ENCODE measurements at places on chromosomes 6 and 20. TPM values are rescaled to one million over a fixed set of nuclear protein-coding genes. Genes with fewer than 3 reads are reported as not detected.

- no peak for DNase-seq
- no peak overlapping the region for H3K27ac ChIP-seq
- H3K36me3 ChIP-seq: no peaks in the 10 kb centered on the region
- peaks cover 35% of the 10 kb centered on the region for H3K27me3 ChIP-seq
Measured at GRCh38 chr6:163250116-163250515, 164.4 kb upstream of the QKI start.

DNA sequence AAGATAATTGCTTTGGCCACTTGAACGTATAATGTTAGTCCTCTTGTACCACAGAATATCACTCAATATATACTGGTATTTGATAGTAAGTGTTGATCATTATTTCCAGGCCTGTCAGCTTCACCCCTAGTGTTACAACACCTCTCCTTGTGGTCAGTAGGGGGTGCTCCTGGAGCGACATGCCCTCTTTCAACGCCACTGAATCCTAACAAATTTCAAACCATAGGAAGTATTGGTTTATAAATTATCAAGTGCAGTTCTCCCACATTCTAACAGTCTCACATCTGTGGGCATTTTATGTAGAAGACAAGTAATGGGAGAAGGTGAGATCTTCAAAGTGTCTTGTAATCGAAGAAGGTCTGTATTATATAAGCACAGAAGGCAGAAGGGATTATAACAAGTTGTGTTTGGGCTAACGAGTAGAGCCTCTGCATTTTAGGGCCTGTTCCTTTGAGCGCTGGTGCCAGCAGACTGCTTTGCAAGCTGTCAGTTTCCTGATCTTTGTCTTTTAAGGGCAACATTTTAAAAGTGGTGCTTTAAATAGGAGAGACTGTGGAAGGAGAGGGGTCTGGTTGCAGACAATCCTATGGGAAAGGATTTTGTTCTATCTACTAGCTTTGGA, 57.1 kb upstream of the CEP162 start:
- H3K27me3 ChIP-seq: peaks cover 22% of the 10 kb centered on the region
- no peak overlapping the region for H3K4me3 ChIP-seq
- H3K36me3 ChIP-seq: no peaks in the 10 kb centered on the region
- no peaks in the 10 kb centered on the region for H3K4me1 ChIP-seq
- no peak overlapping the region for H3K27ac ChIP-seq

- no peak overlapping the region for H3K4me3 ChIP-seq
- H3K4me1 ChIP-seq: no peaks in the 10 kb centered on the region
- no peaks in the 10 kb centered on the region for H3K36me3 ChIP-seq
- DNase-seq: no peak
- H3K27me3 ChIP-seq: no peaks in the 10 kb centered on the region
Measured at GRCh38 chr20:61850457-61850856, 215.2 kb downstream of the TAF4 start.

- DNase-seq: no peak
- no peaks in the 10 kb centered on the region for H3K36me3 ChIP-seq
- H3K4me3 ChIP-seq: no peak overlapping the region
Measured at GRCh38 chr6:40743226-40743625, 156.1 kb upstream of the LRFN2 start.

DNA sequence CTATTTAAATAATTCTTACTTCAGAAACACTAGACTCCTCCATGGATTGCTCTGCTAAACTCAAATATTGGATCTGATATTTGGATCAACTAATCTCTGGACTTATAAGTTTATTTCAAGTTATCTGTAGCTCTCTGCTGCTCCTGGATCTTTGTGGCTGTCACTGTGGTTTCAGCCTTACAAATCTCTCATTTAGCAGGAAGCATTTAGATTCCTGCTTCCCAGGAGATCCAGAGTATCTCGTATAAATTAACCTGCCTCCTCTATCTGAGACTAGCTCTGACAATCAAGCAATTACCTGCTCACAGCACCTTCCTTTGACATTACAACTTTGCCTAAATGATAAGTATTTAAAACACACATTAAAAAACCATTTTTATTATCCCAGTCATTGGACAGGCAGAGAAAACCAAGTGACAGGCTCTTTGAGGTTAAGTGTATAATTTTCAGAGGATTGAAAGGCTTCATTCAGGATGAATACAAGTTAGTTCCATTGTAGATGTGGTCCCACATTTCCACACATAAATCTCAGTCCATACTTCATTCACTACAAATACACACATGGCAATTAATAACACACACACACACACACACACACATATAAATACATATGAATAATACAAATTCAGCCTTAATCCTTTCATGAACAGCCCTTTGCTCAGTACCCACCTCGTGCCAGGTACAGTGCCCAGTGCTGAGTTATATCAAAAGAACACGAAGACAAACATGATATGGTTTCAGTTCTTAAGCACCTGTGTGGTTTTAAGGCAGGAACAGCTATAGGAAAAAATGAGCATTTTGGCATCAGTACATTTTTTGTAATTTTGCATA, 55.5 kb upstream of the PLCB1 start:
- DNase-seq: no peak
- no peak overlapping the region for H3K27ac ChIP-seq
- H3K4me1 ChIP-seq: peaks cover 8% of the 10 kb centered on the region
- H3K36me3 ChIP-seq: no peaks in the 10 kb centered on the region

DNA sequence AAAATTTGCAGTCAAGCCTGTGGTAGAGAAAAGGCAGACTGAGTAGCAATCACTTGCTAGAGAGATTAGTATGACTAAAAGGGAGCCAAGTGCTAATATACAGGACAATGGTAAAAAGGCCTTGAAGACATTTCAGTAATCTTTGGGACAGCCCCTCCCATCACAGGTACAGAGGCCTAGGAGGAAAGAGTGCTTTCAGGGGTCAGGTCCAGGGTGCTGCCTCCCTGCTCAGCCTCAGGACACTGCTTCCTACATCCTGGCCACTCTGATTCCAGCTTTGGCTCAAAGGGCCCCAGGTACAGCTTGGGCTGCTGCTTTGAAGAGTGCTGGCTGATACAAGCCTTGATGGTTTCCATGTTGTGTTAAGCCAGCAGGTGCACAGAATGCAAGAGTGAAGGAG, 543.5 kb downstream of the MMUT start:
- H3K27ac ChIP-seq: no peak overlapping the region
- no peaks in the 10 kb centered on the region for H3K4me1 ChIP-seq
- no peak overlapping the region for H3K4me3 ChIP-seq
- H3K36me3 ChIP-seq: no peaks in the 10 kb centered on the region

GRCh38 chr6:89387516-89388201, 24.4 kb downstream of the RRAGD start:
- H3K4me1 ChIP-seq: peaks cover 7% of the 10 kb centered on the region
- H3K27ac ChIP-seq: no peak overlapping the region
- no peaks in the 10 kb centered on the region for H3K27me3 ChIP-seq

DNA sequence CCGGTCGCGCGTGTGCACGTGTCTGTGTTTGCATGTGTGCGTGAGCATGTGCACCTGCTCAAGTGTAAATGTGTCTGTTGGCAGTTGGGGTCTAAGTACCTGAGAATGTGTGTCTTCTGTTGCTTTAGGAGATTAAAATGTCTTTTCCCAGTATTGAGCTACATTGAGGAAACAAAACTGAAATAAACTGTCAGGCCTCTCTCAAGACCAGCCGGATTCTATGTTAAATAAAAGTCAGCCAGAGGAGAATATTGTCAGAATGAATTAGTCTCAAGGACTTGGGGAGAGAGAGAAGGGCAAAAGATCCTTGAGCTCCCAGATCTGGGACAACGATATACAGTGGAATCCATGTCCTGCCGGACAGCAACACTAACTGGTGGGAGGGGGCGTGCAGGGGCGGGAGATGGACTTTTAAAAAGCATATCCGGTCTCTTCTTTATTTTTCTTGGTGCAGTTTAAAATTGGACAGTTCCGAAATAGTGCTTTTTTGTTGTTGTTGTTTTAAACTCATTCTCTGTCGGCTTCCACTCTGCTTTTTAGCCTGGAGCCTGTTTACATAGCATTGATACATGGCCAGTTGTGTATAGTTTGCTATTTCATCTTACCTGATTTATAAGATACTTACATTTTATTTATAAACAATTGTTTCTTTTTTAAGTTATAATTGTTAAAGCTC, 3.3 kb upstream of the TBX18 start:
- peaks cover 4% of the 10 kb centered on the region for H3K36me3 ChIP-seq
- H3K4me3 ChIP-seq: no peak overlapping the region
- H3K27ac ChIP-seq: no peak overlapping the region
- peaks cover 18% of the 10 kb centered on the region for H3K4me1 ChIP-seq
- no peak for DNase-seq

DNA sequence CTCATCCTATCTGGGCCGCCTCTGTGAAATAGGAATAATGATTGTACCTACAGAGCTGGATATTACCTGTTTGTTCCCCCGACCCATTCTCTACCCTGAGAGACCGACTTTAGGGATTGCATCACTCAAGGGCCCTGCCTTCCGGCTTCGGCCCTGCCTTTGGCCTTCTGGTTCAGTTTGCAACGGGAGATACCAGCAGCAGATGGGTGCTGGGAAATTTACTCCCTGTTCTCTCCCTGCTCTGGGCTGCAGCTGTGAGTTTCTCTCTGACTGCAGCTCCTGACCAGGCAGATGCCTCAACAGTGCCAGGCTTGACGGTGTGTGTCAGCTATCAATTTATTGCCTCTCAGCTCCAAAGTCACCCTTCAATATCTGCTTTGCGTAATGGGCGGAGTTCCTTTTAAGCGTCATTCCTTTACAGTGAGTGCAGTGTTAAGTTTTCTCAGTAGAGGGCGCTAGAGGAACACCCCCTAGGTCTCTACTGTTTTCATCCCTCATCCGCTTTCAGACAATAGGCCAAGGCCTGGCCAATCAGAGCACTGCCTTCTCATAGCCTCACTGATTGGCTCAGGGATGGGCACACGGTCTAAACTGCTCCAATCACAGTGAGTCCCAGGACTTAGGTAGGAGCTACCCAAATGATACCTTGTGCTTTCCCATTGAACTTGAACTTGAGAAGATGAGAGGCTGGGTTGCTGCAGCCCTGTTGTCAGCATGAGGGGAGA, 30.0 kb downstream of the KCNG1 start:
- H3K4me1 ChIP-seq: no peaks in the 10 kb centered on the region
- no peaks in the 10 kb centered on the region for H3K36me3 ChIP-seq
- no peak overlapping the region for H3K4me3 ChIP-seq

DNA sequence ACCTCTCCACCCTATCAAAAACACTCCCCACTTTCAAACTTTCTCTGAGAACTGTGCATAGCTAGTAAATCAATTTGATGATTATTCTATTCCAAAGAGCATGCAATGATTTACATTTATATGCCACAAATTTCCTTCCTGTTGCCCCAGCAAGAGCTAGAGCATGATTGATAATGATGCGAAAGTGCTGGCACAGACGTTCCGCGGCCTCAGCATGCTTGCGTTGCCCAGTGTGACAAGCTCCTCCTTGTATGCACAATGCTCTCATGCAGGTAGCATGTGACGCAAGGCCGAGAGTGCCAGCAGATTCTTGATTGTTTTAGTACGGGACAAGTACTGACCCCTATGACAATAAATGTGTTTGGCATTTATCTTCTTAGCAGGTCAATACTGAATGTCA, 696.3 kb upstream of the SLC35B3 start:
- H3K36me3 ChIP-seq: no peaks in the 10 kb centered on the region
- no peak for DNase-seq
- no peak overlapping the region for H3K4me3 ChIP-seq
- no peaks in the 10 kb centered on the region for H3K4me1 ChIP-seq
- H3K27ac ChIP-seq: no peak overlapping the region

- no peak overlapping the region for H3K4me3 ChIP-seq
- DNase-seq: no peak
Measured at GRCh38 chr6:169175360-169175887, 78.2 kb downstream of the THBS2 start.

GRCh38 chr20:14799545-14800216, 462.3 kb upstream of the FLRT3 start:
- no peaks in the 10 kb centered on the region for H3K27me3 ChIP-seq
- no peak overlapping the region for H3K27ac ChIP-seq
- no peaks in the 10 kb centered on the region for H3K4me1 ChIP-seq
- DNase-seq: no peak

- H3K27me3 ChIP-seq: no peaks in the 10 kb centered on the region
- no peaks in the 10 kb centered on the region for H3K36me3 ChIP-seq
- DNase-seq: peak; percentile 43
- peak overlapping the region; percentile 24 for H3K4me3 ChIP-seq
- peak overlapping the region; percentile 46 for H3K27ac ChIP-seq
Measured at GRCh38 chr20:63552481-63553249, 1.3 kb upstream of the FNDC11 start.

GRCh38 chr6:170230520-170231292, 60.2 kb downstream of the DLL1 start:
- DNase-seq: no peak
- H3K27me3 ChIP-seq: no peaks in the 10 kb centered on the region
- no peaks in the 10 kb centered on the region for H3K4me1 ChIP-seq
- H3K27ac ChIP-seq: no peak overlapping the region
- H3K4me3 ChIP-seq: no peak overlapping the region

GRCh38 chr6:146546443-146547043, 2.9 kb downstream of the RAB32 start:
- H3K36me3 ChIP-seq: no peaks in the 10 kb centered on the region
- H3K4me1 ChIP-seq: peaks cover 6% of the 10 kb centered on the region
- peaks cover 35% of the 10 kb centered on the region for H3K27me3 ChIP-seq
- H3K27ac ChIP-seq: no peak overlapping the region
- DNase-seq: no peak

- DNase-seq: no peak
- H3K27me3 ChIP-seq: peaks cover 5% of the 10 kb centered on the region
- no peak overlapping the region for H3K4me3 ChIP-seq
- H3K27ac ChIP-seq: no peak overlapping the region
- H3K36me3 ChIP-seq: no peaks in the 10 kb centered on the region
Measured at GRCh38 chr6:10511477-10511876, 9.7 kb upstream of the GCNT2 start.

GRCh38 chr6:150144294-150144868, 1.5 kb downstream of the PPP1R14C start:
- H3K27me3 ChIP-seq: peaks cover 70% of the 10 kb centered on the region
- peaks cover 17% of the 10 kb centered on the region for H3K4me1 ChIP-seq
- H3K36me3 ChIP-seq: no peaks in the 10 kb centered on the region
- H3K4me3 ChIP-seq: peak overlapping the region; percentile 32

- no peak overlapping the region for H3K27ac ChIP-seq
- H3K36me3 ChIP-seq: no peaks in the 10 kb centered on the region
- H3K27me3 ChIP-seq: no peaks in the 10 kb centered on the region
- H3K4me1 ChIP-seq: peaks cover 26% of the 10 kb centered on the region
- H3K4me3 ChIP-seq: no peak overlapping the region
Measured at GRCh38 chr20:50727792-50728485, 3.4 kb upstream of the PARD6B start.

- H3K36me3 ChIP-seq: no peaks in the 10 kb centered on the region
- H3K27me3 ChIP-seq: peaks cover 12% of the 10 kb centered on the region
- peak overlapping the region; percentile 81 for H3K27ac ChIP-seq
- H3K4me3 ChIP-seq: peak overlapping the region; percentile 76
Measured at GRCh38 chr6:27517928-27518787, 45.3 kb upstream of the ZNF184 start.

- no peaks in the 10 kb centered on the region for H3K4me1 ChIP-seq
- no peaks in the 10 kb centered on the region for H3K27me3 ChIP-seq
- no peak for DNase-seq
- H3K36me3 ChIP-seq: no peaks in the 10 kb centered on the region
- no peak overlapping the region for H3K27ac ChIP-seq
Measured at GRCh38 chr20:1757072-1757471, 99.5 kb upstream of the SIRPG start.

Gene RNF182
- not detected for total RNA-seq

Gene SPEF1
- not detected for total RNA-seq

Gene TREML2
- total RNA-seq: 12.2 TPM

Gene XRN2
- total RNA-seq: 81.9 TPM

Gene THBS2
- total RNA-seq: not detected

Gene PXDC1
- total RNA-seq: 0.36 TPM

Gene SIRPA
- total RNA-seq: 0.10 TPM

Gene ALDH8A1
- not detected for total RNA-seq

Gene IL17A
- not detected for total RNA-seq

Gene OSER1
- 28.4 TPM for total RNA-seq

Gene E2F1
- total RNA-seq: 69.3 TPM

Gene EMILIN3
- not detected for total RNA-seq

Gene PDE10A
- total RNA-seq: not detected

All from activated naive CD4-positive, alpha-beta T cell treated with anti-CD3 and anti-CD28 coated beads for 36 hours (primary cell).